Neural crest cell (in vitro differentiated cells): ENCODE measurements at places on chromosomes 12 and 14. TPM values are rescaled to one million over a fixed set of nuclear protein-coding genes. Genes with fewer than 3 reads are reported as not detected.
A peak's percentile ranks its signal among the peaks of the same experiment; 100 is the strongest.

CIROP gene
- total RNA-seq: not detected in 2 replicates

TRIM9 gene
- total RNA-seq: 19.7 and 21.9 TPM in 2 replicates

SLC11A2 gene
- total RNA-seq: 50.4 and 51.4 TPM in 2 replicates

PSEN1 gene
- 53.4 and 53.9 TPM in 2 replicates for total RNA-seq

FOXG1 gene
- total RNA-seq: 0.07 TPM in 1 of 2 replicates, not detected in the other

PCBP2 gene
- 1,351 and 1,375 TPM in 2 replicates for total RNA-seq

KRT7 gene
- total RNA-seq: not detected in 2 replicates

CCDC88C gene
- 44.6 and 44.7 TPM in 2 replicates for total RNA-seq

DNA sequence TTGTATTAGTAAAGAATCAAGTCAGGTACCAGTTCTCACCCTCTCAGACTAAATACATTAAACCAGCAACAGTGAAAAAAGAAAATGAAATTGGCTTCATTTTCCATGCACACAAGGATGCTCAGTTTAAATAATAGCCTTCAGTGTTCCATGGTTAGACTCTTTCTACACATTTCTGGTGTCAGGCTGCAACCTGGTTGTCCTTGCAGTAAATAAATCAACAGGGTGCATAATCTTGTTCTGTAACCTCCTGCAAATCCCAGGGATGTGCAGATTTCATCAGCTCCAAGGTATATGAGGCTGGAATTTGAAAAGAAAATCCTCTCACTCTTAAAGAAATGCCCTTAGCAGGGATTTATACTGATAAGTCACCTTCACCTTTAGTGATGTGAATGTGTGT lies 46.7 kb upstream of the BTG1 start:
- no peak for DNase-seq

DNA sequence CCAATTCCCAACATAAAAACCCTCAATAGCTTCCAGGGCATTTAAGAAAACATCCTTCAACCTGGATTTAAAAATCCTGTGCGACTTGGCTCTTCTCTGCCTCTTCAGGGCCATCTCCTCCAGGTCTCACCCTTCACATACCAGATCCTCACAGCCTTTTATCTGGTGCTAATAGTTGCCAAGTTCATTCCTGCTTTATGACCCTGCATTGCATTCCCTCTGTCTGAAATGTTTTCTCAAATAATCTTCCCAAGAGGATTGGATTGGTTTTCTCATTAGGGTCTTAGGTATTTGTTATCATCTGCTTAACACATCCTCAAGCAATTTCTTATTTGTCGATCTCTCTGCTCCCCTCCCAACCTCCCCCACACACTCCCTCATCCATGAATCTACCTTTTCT lies 832.0 kb downstream of the GALC start:
- no peak for DNase-seq

- DNase-seq: no peak
These were observed 54.7 kb upstream of the OTOGL start for GRCh38 chr12:80044694-80045046.

DNA sequence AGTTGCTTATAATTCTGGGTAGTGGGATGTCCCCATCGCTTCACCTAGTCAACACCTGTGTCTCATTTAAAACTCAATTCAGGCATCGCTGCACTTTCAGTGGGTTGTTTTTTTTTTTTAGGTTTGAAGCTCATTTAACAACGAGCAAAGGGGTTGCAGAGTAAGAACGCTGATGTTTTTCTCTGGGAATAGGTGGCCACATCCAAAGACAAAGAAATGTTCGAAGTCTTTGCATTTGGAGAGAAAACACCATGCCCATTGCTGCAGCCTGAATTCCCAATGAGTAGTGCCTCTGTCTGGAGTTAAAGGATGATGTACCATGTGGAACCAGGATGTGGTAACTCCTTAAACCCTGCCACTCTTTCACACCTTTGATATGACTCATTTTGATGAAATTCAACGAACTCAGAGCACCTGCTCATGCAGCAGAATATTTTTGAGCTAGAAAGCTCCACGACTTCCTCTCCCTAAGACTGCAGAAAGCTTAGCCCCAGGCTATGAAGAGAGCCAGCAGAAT lies 35.1 kb upstream of the BATF start:
- no peak for DNase-seq

DNA sequence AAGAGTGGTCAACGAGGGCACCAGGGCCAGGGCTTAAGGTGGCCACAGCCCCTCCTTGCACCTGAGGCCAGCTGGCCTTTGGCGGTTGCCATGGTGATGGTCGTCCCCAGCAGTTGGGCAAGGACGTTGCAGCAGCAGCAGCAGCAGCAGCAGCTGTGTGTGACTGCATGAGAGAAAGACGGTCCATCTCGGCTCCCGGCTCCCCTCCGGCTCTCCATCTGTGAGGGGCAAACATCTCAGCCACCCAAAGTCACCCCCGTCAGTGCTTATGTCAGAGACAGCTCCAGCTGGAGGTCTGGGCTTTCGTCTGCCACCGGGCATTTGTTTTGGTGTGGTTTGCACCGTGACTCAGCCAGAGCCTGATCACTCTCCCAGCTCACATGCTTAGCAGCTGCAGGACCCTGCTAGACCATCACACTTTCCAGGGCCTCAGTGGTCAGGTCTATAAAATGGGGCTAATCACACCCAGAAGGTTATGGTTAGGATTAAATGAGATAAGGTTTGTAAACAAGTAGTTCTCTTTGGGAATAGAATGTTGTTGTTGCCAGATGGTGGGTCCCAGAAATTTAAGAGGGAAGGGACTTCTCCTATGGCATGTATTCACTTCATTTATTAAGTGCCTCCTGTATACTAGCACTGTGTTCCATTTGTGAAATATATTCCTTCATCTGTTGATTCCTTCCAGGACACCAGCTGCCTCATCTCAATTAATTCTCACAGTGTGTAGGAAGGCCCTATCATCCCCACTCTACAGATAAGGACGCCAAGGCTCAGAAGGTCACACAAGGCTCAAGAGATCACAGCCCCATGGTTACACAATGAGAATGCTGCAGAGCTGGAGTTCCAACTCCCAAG lies 212.6 kb upstream of the LHX5 start:
- peak; percentile 9 for DNase-seq

- no peak for DNase-seq
These were observed 344 bp downstream of the LPAR5 start for GRCh38 chr12:6635375-6635855.

DNA sequence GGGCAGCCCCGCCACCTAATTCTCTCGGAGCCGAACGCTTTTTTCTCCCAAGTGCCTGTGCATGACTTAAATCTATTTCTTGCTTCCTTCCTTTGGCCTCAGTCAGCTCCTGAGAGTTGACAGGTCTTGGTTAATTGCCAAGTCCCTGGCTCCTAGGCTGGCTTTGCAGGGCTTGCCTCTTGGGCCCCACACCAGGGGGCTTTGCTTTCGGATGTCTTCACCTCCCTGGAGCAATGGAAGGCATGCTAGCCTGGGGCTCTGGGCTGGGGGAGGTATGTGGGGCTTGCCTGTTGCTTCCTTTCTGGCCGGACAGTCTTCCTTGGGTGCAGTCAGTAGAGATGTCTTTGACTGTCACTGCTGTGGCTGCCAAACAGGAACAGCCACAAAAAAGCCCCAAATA lies 2.2 kb upstream of the KRT80 start:
- DNase-seq: no peak

- no peak for DNase-seq
These were observed 317.5 kb upstream of the KITLG start for GRCh38 chr12:88897723-88898122.

- DNase-seq: no peak
These were observed 172.4 kb downstream of the EMP1 start for GRCh38 chr12:13368971-13369370.

DNA sequence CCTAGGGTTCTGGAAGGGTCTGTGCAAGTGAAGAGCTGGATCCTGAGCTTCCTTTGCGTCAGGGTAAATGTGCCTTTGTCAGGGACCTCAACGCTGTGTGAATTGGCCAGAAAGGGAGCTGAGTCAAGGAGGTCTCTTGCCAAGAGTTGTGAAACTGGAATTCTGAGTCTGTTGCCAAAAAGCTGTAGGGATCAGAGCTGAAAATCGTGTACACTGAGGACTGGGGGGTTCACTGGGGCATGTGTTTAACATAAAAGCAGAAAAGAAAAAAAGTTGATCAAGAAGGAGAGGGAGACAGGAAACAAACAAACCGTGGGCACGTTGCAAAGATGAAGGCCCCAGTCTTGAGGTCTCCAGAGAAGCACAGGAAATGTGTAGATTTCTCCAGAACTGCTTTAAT lies 1081.5 kb downstream of the VRK1 start:
- DNase-seq: no peak

- DNase-seq: no peak
These were observed 86.9 kb downstream of the ATP23 start for GRCh38 chr12:58028294-58028693.

GRCh38 chr12:59695379-59695778 lies 99.5 kb downstream of the SLC16A7 start:
- DNase-seq: no peak

- DNase-seq: no peak
These were observed 2.3 kb downstream of the OAS2 start for GRCh38 chr12:112980491-112981158.

DNA sequence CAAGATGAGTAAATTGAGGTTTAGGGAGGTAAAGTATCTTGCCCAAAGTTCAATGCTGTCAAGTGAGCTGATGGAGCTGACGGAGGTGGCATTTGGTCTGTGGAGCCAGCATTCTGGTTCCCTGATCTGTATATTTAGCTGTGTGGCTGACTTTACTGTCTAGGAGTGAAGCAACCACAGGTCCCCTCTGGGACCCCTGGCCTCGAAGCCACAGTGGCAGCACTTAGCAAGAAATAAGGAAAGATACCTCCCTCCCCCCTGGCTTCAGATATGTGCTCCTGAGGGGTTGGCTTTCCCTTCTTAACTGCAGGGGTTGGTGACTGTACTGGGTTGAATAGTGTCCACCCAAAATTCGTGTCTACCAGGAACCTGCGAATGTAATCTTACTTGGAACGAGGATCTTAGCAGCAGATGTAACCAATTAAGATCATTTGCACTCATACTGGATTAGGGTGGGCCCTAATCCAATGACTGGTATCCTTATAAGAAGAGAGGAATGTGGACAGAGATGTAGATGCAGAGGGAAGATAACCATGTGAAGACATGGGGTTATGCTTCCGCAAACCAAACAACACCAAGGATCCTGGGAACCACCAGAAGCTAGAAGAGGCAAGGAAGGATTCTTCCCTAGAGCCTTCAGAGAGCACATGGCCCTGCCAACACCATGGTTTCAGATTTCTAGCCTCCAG lies 2.0 kb upstream of the ACVR1B start:
- DNase-seq: no peak

GRCh38 chr14:70563869-70564268 lies 29.1 kb upstream of the ADAM20 start:
- no peak for DNase-seq

- DNase-seq: no peak
These were observed 6.8 kb downstream of the FAM161B start for GRCh38 chr14:73943083-73943482.

GRCh38 chr14:48382961-48383360 lies 707.6 kb upstream of the MDGA2 start:
- no peak for DNase-seq

- DNase-seq: no peak
These were observed 209.9 kb upstream of the NOS1 start for GRCh38 chr12:117571321-117571720.

DNA sequence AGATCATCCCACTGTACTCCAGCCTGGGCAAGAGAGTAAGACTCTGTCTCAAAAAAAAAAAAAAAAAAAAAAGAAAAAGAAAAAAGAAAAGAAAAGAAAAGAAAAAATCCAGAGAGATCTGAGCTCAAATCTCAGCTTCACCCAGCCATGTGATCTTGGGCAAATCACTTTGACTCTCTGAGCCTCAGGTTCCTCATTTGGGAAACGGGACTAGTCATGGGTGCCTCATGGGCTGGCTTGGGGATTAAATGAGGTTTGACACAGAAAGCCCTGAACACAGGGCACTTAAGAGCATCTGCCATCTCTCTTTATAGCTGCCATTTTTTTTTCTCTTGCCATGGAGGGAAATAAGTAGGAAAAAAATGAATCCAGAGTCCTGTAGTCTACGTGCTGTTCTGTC lies 86.2 kb upstream of the MYL2 start:
- DNase-seq: no peak

GRCh38 chr14:74326369-74327152 lies 21.7 kb upstream of the VRTN start:
- DNase-seq: peak; percentile 10

- DNase-seq: no peak
These were observed 55.7 kb upstream of the PLXNC1 start for GRCh38 chr12:94092516-94093241.

GRCh38 chr12:11987901-11988300 lies 82.8 kb upstream of the BCL2L14 start:
- DNase-seq: no peak

DNA sequence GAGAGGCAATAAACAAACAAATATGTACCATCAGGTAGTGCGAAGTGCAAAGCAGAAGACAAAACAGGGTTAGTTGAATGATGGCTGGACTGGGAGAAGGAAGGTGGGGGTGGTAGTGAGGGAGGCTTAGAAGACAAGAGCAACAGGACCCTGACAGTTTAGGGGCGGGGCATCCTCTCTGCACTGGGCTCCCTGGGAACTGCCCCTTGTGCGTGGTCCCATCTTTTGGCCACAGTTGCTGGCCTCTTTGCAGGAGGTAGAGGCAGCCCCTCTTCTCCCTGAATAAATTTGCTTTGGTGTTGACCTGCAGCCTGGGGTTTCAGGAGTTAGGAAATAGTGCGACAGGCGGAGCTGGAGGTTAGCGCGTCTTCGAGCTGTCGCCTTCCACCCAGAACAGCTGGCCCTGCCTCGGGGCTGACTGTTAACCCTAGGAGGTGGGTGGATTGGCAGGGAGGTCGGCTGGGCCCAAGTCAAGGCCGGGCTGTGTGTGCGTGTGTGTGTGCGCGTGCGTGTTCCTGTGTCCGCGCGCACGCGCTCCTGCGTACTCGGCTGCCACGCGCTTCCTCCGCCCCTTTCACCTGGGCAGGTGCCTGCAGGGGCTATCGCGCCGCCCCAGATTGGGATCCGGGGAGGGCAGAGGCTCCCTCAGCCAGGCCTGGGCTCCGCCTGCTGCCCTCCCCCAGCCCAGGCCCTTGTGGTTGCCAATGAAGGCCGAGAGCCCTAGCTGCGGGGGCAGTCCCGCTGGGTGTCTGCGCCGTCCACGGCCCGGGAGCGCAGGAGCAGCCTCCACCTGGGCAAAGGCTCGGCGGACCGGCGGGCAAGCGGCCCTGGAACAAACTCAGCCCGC lies 180.8 kb downstream of the ADCK1 start:
- peak; percentile 25 for DNase-seq

DNA sequence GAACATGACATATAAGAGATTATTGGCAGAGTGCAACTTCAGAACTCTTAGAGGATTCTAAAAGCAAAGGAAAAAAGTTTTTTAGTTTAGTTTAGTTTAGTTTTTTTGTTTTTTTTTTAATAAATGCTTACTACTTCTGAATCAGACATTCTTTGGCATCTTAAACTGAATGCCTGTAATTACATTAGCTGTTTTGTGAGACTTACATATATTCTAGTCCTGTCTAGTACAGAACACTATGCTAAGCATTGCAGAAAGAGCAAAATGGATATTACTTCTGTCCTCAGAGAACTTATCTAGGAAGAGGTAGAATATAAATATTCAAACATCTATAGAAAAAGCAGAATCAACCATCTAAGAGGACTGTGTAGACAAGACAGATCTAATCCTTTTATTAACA lies 133.2 kb downstream of the RAD51B start:
- DNase-seq: no peak
